ENCODE measurements at places on chromosomes 7 and 10.

DNA sequence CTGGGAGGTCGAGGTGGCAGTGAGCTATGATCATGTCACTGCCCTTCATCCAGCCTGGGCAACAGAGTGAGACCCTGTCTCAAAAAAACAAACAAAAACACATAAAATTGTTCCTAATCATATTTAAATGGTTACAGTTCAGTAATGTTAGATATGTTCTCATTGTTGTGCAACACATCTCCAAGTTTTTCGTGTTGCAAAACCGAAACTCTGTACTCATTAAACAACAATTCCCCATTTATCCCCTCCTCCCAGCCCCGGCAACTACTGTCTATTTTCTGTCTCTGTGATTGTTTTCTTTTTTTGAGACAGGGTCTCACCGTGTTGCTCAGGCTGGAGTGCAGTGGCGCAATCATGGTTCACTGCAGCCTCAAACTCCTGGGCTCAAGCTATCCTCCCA is 16.1 kb upstream of the PRXL2A start:
- DNase-seq, result no peak

DNA sequence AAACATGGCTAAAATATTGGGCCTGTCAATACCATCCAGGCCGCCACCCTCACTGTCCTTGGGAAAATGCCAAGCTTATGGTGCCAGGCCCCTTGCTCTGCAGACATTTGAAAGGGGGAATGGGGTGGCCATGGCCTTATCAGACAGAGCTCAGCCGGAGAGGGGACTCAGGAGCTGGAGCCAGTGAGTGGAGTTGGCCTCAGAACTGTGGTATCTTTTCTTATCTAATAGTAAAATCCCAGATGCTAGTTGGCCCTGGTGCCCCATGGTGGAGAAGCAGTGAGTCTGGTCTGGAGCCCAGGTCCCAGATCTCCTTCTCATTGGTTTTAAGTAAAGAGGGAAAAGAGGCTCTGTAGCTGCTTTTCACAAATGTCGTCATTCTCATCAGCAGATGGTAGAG is 49.6 kb upstream of the SORCS3 start:
- DNase-seq, result no peak

GRCh38 chr7:157671358-157672255 is 334.8 kb downstream of the DNAJB6 start:
- DNase-seq, result no peak

DNA sequence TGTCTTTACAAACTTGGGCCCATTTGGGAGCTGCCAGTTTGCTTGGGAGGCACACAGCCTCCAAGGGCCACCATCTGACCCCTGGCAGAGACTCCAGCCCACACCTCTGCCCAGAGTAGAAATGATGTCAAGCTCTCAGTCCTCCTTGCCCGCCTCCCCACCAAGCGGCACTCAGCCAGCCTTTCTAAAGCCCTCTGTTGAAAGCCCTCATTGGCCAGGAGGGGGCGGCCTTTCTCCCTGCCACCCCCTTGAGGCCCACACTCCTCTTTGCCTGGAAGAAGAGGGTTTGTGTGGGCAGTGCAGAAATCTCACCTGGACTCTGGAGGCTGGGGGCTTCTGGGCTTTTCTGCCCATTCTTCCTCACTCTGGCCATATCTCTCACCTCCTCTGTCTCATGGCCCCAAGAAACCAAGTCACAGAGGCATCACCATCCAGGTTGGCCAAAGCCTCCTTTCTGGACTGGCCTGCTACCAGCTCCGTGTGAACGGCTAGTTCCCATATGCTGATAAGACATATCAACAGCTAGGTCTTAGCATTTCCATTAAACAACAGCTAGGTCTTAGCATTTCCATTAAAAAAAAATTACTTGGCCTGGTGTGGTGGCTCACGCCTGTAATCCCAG is 36.1 kb downstream of the UBTD1 start:
- peak; percentile 44 for DNase-seq

DNA sequence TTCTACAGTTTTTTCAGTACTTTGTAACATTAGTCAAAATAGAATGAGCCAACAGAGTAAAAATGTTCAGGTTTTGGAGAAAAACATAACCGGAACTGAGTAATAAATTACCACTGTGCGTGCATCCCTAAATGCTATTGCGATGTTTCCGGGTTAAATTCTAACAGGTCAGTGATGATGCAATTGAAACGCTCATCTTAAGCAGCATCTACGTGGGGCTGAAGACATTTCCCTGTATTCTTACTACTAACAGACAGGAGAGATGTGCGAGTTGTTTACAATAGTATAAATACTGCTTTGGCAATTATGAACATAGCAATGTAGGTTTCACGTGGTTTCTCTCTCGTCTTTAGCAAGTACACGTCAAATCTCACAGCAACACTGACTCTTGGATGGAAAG is 149.4 kb downstream of the USP6NL start:
- DNase-seq, result no peak

- peak; percentile 92 for DNase-seq
Measured at GRCh38 chr10:112379635-112380296, 5.8 kb downstream of the ACSL5 start.

DNA sequence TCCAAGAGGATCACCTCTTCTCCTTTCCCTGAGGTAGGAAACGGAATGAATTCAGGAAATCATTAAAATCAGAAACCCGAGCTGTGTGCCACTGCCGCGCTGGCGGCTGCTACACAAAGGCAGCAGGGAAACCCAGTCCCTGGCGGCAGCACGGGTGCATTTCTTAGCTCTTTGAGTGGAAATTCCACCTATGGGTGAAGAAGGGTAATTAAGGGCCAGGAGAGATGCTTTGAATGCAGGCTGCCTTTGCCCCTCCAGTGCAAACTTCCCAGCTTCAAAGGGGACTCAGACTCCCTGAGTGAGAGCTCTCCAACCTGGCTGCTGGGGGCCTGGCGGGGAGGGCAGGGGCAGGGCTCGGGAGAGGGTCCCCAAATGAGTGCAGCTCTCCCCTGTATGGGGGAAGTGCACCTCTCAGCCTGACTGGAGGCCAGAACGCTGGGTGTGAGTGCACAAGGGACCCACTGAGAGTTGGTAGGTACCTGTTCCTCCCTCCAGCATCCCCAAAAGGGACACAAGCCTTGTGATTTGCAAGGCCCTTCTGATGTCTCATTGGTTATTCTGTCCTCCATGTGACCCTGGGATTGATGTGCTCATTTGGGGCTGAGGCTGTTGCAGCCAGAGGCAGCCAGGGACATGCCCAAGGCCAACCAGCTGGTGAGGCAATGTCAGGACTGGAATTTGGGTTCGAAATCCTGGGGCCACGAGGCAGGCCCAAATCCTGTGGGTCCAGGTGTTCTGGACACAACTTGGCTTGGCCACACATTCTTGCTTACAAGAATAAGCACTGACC is 16.3 kb upstream of the ZMIZ1 start:
- peak; percentile 63 for DNase-seq

- DNase-seq, result no peak
Measured at GRCh38 chr10:108633046-108633445, 1290.3 kb downstream of the XPNPEP1 start.

DNA sequence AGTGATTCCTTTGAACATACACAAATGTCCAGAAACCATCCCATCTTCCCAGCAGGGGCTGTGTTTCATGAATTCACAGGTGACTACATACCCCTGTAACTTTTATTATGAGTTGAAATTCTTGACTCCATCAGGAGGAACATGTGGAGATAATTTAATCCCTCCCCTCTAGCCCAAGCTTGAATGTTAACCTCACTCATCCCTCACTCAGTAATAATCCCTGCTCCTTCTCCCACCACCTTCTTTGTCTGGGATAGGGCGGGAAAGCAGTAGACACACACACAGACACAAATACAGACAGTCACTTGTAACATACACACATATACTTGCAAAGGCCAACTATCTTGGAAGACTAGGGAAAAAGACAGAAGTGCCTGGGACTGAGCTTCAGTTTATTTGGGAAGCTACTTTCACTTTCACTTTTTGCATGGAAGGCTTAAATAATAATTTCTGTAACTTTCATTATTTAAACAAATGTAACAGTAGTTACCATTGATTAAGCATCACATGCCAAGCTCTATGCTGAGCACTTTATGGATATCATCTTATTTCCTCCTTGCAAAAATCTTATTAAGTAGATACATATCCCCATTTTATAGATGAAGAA is 7.3 kb downstream of the AASS start:
- peak; percentile 7 for DNase-seq

DNA sequence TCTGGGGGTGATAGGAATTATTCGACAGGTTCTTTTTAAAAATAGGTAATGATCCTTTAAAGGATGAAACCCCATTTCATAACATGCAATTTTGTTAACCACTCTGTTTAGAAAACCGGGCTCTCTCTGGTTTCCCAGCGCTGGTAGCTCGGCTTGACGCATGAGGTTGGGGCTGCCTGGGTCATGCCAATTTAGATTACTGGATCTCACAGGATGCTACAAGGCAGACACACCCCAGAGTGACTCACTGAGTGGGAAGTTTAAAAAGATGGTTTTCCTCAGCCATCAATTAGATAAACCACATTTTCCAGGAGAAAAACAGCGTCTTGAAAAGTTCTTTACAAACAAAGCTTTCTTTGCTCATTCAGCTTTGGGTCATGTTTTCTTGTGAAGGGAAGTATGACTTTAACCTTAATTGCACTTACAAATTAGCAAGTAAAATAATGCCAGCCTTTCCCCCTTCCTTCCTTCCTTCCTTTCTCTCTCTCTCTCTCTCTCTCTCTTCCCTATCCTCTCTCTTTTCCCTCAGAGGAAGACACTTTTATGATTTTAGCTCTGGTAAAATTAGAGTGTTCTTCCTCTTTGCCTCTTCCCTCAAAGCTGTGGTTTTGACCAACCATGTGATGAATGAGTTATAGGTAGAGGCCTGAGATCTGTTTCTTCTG is 99.8 kb downstream of the EPDR1 start:
- no peak for DNase-seq

DNA sequence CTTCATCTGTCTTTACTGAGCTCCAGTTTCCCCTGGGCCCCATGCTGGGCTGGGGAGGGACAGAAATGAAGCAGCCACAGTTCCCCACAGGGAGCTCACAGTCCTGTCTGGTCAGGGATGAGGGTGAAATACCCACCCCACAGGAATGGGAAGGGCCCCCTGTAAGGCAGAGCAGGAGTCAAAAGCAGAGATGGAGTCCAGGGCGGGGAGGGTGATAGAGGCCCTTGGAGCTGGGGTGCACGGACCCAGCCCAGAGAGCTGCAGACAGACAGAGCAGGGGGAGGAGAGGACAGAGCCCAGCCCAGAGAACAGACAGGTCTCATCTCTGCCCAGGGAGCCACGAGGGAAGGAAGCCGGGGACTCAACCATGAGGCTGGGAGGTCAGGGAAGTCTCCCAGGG is 34.9 kb upstream of the ZNF488 start:
- DNase-seq, result no peak

DNA sequence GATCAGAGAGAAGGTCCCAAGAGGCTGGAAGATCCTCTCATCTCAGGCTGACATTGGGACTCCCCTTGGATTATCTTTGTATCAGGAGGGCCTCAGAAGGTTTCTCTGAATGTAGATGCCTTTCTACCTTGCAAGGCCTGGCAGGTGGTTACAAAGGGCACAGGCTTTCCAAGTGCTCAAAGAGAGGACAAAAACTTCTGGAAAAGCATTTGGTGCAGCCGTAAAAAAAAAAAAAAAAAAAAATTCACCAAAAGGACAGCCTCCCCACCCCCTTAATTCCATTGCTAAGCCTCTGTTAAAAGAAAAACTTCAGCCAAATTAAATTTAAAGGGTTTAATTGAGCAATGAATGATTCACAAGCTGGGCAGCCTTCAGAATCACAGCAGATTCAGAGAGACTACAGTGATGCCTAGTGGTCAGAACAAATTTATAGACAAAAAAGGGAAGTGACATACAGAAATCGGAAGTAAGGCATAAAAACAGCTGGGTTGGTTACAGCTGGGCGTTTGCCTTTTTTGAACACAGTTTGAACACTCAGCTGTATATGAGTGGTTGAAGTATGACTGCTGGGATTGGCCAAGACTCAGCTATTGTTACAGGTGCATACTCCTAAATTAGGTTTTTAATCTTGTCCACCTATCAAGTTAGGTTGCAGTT is 42.5 kb upstream of the LRGUK start:
- no peak for DNase-seq

DNA sequence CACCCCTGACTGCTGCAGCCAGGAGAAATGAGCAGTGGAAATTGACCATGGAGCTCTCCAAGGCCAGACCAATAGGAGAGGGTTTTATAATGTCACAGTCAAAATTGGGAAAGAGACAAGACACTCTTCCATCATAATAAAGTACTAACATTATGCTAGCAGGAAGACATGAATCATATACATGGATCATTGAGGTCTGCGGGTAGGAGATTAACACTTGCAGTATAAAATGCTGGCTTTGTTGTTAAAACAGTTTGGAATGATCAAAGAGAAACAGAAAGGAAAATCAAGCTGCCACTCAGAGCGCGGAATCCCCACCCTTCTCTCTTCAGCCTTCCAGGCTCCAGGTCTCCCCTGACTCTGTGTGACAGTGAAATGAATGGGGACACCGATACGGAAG is 53.4 kb upstream of the CALN1 start:
- no peak for DNase-seq

GRCh38 chr7:26700893-26701292 is 163.5 kb downstream of the SKAP2 start:
- DNase-seq, result no peak

DNA sequence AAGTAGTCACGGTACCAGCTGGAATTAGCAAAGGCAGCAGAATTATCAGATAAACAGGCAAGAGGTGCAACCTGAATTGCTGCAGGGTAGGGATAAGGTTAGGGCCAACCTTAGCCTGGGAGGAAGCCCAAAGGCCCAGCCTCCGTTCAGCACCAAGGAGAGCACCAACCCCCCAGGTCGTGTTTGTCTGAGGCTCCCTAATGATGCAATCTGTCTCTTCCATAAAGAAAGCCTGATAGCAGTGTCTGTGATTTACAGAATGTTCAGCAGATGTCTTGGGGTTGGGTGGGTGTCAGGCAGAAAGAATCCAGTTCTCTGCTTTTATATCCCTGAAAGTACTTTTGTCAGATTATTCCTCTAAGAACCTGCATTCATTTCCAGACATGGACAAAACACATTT is 328.4 kb upstream of the AOAH start:
- DNase-seq, result peak; percentile 26

- peak; percentile 84 for DNase-seq
Measured at GRCh38 chr7:4738711-4739527, 36.5 kb upstream of the AP5Z1 start.

GRCh38 chr10:43214071-43214955 is 52.6 kb downstream of the RASGEF1A start:
- DNase-seq, result no peak

DNA sequence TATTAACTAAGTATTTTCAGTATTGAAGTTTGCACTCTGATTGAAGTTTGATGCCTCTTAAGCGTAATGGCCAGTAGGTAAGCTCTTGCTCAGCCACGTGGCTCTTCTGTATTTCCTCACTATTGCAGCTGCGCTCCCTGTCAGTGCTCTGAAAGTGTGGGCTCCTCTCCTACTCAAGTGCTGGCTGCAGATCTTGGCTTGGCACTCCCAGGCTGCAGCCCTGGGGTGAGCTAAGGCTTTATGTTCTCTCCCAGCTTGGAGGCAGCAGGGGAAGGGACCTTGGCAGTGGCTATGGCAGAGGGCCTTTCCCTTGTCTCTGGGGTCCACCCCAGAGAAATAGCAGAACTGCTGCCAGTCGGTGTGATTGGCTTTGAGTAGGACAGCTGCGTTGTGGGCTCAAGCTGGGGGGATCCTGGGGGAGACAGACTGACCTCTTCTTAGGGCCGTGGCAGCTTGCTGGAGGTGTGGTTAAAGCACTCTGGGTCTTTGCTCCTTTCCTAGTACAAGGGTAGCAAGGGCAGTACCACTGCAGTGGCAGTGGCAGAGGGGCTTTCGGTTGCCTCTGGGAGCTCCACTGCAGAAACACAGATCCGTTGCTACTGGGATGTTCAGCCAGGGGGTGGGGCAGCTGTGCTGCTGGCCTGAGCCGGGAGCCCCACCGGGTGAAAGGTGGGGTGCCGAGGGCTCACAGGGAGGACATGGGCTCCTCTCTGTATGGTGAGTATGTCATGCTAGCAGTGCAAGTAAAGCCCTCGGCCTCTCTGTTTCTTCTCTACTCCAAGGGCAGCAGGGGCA is 100.5 kb downstream of the GLCCI1 start:
- DNase-seq, result no peak
